ENCODE measurements at places on chromosomes 12 and 14.

DNA sequence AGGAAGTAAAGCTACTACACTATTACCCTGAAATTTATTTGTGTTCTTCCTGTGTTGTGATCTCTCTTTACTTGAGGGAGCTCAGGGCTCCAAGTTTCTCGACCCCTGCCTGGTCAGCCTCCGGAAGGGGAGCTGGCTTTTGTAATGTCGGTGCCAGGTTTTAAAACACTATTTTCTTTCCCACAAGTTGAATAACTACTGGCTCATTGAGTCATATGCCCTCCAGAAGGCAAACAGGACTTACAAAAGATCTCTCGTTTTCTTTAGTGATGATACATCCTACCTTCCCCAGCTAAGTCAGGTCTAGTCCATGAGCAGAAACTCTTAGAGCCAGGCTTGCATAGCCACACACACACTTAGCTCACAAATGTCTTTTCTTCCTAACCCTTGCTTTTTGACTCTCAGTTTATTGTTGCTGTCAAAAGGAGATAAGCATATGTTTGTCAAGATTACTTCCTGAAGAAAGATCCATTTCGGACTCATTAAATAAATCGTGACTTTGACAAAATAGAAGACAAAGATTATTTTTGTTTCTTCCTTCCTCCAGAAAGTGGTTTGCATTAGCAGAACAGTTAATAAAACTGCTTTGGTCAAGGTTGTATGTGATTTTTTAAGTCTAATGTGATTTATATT, 209.8 kb upstream of the FLRT2 start:
- DNase-seq = no peak

DNA sequence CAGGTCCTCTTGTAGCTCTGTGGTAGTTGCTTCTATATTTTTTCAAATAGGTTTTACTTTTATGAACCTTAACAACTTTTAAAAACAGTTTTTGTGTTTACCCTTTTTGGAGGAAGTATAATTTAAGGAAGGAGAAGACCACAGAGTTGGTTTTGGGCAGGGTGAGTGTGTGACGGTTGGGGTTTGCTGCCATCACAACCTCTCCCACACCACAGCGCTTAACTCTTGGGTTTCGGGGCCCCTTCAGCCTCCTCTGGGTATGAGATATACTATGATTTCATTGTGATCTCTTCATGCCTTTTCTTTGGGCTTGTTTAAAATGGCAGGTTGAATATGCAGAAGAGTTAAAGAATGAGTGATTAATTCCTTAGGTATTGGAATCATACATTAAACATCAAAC, 228.7 kb upstream of the CRY1 start:
- no peak for DNase-seq

DNA sequence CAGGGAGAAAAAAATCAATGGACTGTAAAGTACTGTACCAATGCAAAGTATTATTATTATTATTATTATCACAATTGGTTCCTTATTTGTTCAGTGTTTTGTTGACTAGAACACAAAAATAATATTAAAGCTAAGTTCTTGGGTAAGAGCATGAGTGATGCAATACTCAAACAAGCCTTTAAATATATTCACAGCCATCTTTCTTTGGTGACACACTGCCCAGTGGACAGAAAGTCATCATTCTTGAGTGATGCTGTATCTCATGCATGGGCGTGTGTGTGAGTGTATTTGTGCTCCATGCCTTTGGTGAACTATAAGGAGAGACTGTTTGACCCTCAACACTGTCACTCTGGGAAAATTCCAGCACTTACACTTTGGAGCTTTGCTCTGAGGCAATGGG, 93.6 kb downstream of the KCNK10 start:
- DNase-seq = no peak

DNA sequence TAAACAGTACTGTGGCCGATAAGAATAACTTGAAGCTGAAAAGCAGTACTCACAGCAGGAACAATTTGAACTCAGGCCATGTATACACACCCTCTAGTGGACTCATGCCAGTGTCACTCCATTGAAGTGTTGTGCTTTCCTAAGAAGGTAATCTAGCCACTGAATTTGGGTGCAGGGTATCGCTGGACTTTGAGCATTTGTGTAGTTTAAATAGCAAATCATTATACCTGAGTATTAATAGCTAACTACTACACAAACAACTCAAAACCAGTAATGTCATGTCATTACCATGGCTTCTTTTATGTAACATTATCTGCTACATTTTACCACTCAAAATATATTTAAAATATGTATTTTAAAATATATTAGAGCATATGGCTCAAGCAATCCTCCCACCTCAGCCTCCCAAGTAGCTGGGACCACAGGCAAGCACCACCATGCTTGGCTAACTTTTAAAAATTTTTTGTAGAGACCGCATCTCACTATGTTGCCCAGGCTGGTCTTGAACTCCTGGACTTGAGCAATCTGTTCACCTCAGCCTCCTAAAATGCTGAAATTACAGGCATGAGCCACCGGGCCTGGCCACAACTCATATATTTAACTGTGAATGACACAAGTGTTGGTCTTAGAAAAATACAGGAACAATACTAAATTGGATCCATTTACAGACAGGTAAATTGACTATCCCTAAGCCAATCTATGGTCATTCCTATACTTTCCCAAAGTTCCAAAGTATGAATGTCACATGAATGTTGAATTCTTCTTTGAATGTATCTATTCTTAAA, 25.6 kb upstream of the ARID4A start:
- DNase-seq = no peak

GRCh38 chr12:71589478-71589881, 74.2 kb downstream of the ZFC3H1 start:
- DNase-seq = no peak

- no peak for DNase-seq
Observed at GRCh38 chr14:26730929-26731618, 133.2 kb upstream of the NOVA1 start.

DNA sequence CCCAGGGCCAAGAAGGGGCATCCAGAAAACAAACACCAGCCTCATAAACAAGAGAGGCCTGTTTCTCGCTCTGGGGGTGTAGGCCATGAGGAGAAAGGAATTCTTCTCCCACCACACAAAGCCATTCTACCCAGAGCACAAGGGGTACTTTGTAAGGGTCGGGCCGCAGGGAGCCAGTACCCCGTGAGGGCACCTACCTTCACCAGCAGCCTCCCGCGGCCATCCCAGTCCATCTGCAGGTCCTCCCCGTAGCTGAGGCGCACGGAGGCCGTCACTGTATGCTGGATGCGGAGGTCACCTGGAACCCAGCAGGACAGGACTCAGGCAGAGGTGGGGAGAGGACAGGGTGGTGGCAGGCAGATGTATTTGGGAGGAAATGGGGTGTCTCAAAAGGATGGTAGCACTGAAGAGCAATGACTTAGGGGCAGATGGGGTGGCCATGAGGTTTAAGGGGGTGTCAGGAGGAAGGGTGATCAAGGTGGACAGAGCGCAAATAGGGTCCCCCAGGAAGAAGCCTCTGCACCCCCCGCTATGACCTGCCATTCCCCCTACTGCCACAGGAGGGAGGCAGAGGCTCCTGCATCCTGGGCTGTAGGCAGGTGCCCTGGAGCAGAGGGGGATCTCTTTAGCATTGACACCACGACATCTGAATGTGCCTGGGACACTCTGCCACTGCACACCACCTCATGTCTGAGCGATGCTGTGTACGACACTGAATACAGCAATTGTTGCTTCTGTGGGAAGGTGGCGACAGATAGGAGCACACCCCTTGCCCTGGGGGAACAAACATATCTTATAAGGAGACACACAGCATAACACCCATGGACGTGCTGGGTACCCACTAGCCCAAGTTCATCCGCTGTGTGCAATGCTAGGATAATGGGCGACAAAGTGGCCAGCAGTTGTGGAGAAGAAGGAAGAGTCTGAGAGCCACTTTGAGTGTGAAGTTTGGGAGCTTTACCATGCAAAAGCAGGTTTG, 61.4 kb downstream of the VWF start:
- DNase-seq = peak; percentile 14

DNA sequence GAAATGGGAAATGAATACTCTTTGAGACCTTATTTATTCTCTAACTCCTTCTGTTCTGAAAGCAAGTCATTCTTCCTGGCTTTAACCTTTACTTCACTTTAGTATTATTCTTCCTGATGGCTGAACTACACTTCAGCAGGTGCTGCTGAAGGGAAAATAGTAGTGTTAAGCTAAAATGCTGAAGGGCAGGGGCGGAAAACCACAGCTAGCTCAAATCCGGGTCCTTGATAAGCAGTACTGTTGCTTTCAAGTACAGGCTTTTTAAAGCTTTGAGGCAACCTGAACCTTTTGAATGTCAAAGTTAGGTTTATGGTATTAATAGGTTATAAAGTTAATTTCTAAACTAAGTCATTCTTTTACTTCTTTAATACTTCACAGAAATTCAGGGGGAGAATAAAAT, 10.7 kb downstream of the CCDC196 start:
- DNase-seq = no peak

DNA sequence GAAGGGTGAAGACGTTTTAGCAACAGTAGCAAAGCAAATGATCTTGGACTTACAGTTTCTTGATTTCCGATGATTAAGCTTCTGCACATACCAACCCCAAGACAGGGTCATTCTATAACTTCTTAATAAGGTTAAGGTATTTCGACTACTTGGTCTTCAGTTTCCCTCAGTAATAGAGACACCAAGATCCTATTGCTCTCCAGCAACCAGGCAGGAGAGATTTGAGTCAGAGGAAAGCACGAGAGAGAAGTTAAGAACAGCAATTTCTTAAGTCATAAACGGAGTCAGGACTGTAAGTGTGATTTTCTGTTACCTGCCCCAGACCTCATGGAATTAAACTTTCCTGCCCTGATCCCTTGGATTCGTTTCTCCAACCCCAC, 215.6 kb downstream of the TTC8 start:
- DNase-seq = no peak

DNA sequence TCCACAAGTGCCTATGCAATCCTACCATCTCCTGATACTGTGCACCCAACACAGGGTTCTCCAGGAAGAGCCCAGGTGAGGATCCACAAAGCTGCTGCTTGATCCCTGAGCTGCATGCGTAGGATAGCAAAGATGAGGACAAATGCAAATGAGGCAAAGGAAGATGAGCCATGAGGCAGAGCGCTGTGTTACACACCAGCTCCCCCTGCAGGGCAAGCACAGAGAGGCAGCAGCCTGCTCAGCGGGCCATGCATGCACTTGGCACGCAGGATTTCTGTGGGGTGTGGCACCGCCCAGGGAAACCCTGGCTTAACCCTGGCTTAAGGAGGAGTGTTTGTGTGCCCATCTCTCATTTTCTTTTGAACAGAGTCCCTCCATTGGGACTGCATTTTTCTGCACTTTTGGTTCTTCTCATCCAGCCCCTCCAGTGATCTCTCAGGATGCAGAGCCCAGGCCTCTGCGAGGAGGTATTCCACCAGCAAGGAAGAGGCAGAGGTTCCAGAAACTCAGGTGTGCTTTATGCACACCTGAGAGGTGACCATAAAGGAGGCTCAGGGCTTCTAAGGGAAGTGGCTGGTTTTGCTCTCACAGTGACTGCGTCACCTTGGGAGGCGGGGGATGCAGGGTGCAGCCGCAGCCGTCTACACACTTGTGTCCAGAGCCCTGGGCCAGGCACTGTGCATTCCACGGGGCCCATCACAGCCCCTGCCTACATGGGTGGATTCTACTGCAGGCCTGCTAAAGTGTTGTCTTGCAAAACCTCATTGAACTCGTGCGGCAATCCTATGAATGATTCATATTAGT, 973.3 kb upstream of the TMEM132C start:
- DNase-seq = no peak

DNA sequence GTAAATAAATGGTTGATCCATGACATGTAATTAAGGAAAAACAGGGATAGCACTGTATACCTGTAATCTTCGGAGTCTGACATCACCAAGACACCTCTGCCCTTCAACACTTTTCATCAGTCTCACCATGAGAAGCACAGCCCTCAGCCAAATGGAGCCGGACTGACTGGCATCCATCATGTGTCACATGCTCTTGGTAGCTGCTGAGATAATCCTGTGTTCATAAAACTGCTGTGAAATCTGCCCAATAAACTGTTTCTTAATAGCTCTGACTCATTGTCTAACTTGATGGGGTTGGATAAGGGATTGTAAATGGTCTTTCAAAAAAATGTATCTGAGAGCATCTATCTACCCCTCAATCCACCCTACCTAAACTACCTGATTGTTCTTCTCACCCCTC, 33.6 kb downstream of the KCNH5 start:
- DNase-seq = no peak

DNA sequence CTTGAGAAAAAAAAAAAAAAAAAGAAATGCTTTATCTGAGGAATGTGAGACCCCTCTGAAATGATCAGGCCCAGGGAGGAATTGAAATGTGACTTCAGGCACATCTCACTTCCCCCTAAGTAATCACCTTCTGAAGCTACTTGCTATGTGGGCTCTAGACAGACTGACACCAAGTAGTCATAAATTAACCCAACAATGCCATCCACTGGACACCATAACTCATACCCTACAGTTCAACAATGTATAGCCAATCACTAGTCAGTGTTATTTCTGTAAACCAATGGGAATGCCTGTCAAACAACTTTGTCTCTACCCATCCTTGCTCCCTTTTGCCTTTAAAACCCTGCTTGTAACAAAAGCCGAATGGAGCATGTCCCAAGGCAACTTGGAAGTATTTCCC, 182.7 kb upstream of the TMPO start:
- no peak for DNase-seq

DNA sequence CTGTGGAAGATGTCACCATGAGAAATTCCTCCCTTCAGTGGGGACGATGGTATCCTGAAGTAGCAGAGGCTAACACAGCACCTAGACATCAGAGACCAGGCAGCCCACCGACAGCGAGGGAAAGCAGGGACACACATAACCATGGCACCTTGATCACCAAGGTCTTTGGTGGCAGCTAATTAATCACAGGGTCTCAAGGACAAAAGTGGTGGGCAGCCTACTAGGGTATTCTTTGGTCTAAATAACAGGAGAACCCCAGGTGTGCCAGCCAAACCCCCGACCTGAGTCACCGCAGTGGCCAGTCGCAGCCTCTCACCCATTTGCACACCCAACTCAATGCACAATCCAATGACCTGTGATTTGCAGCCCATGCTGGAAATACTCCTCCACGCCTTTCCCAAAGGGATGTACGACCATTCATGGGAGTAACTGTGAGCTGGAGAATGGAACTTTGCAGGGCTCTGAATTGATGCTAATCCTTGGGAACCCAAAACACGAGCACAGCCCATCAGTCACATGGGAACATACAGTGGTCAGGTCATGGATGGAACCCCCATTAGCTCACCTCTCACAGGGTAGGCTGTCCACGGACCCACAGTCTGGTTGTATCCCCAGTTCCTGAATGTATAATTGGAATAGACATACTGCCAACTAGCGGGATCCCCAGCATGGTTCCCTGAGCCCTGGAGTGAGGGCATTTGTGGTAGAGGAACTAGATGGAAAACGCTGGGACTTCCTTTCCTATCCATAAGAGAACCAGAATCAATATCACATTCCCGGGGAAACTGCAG, 58.7 kb upstream of the C14orf180 start:
- DNase-seq = no peak
